Stomach (tissue), 19 donors: ENCODE measurements at places on chromosomes 5 and 9.

GRCh38 chr5:126919566-126919965, 110.8 kb downstream of the MARCHF3 start:
- H3K27me3 ChIP-seq: no peaks in the 10 kb centered on the region
- peaks cover 19% of the 10 kb centered on the region for H3K4me1 ChIP-seq
- DNase-seq: peak; percentile 24
- no peak overlapping the region for H3K27ac ChIP-seq
- no peak overlapping the region for H3K4me3 ChIP-seq

DNA sequence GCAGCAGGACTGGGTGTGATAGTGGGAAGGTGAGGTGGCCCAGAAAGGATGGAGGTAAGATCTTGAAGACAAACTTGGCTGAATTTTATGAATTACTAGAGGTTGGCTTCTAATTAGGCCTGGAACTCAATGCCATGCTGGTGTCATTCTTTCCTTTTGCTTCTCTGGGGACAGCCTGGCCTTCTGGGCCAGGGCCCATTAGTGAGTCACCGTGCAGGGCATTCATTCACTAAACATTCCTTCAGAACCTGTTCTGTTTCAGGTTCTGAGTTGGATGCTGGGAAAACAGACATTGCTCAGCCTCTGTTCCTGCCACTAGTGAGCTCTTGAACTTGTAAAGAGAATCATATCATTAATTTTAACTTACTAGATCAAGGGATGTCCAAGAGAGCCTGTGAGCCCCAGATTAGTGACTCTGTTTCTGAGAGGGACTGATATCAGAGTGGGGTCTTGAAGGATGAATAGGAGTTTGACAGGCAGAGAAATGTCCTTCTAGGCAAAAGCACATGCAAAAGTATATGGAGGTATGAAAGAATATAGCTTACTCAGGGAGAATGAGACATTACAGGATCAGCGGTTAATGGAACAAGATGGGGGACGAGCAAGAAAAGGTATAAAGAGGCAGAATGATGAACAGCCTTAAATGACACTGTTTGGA, 66.5 kb downstream of the LHX2 start:
- DNase-seq: no peak
- H3K4me3 ChIP-seq: no peak overlapping the region
- no peaks in the 10 kb centered on the region for H3K36me3 ChIP-seq
- H3K27me3 ChIP-seq: no peaks in the 10 kb centered on the region
- H3K27ac ChIP-seq: no peak overlapping the region

DNA sequence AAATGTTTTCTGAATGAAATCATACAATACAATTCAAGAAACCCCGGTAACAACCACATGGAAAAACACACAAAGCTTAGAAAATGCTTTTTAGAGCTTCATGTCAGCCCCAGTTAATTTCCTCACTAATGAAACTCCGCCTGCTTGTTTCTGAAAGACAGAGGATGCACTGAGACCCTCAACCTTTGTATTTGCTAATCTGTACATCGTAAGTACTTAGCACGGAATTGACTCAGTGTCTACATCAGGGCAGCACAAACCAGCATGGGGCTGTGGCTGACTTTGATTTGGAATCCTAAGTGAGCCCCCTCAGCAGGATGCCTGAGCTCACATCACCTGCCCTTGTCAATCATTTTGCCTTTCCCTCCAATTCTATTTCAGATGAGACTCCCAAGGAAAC, 499.1 kb upstream of the MPDZ start:
- no peaks in the 10 kb centered on the region for H3K36me3 ChIP-seq
- no peaks in the 10 kb centered on the region for H3K4me1 ChIP-seq
- peak; percentile 32 for DNase-seq
- no peak overlapping the region for H3K27ac ChIP-seq

GRCh38 chr9:82152181-82152580, 163.6 kb downstream of the SPATA31D1 start:
- no peak for DNase-seq
- no peaks in the 10 kb centered on the region for H3K27me3 ChIP-seq
- H3K4me1 ChIP-seq: no peaks in the 10 kb centered on the region
- H3K27ac ChIP-seq: no peak overlapping the region

DNA sequence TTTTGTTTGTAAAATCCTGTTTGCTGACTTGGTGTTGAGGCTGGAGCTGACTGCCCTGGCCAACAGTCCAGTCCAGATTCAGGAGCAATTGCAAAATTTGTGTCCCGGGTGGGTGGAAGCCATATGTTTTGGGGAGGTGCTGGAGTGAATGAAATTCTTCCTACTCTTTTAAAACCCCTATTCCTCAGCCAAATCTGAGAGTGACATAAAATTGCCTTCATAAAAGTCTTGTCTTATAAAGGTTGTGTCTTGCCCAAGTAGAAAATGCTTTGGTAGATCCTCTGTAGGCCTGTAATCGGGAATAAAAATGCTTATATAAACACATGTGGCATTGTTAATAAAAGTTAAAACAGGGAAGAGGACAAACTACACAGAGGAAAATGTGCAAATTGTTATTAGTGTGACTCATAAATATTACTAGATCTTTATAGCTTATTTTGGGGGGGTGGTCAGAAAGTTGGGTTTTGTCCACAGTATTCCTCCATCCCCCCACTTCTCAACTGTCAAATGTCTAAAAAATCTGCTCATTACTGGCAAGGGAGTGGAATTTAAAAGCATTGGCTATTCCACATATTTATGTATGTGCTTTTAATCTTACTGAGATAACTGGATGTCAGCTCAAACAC, 45.6 kb downstream of the NNT start:
- DNase-seq: no peak
- no peak overlapping the region for H3K4me3 ChIP-seq
- H3K27me3 ChIP-seq: no peaks in the 10 kb centered on the region
- no peaks in the 10 kb centered on the region for H3K4me1 ChIP-seq
- peaks cover 83% of the 10 kb centered on the region for H3K36me3 ChIP-seq

- H3K36me3 ChIP-seq: no peaks in the 10 kb centered on the region
- H3K4me1 ChIP-seq: no peaks in the 10 kb centered on the region
- no peak for DNase-seq
- H3K27me3 ChIP-seq: no peaks in the 10 kb centered on the region
Measured at GRCh38 chr9:105879181-105879580, 184.8 kb downstream of the TMEM38B start.

DNA sequence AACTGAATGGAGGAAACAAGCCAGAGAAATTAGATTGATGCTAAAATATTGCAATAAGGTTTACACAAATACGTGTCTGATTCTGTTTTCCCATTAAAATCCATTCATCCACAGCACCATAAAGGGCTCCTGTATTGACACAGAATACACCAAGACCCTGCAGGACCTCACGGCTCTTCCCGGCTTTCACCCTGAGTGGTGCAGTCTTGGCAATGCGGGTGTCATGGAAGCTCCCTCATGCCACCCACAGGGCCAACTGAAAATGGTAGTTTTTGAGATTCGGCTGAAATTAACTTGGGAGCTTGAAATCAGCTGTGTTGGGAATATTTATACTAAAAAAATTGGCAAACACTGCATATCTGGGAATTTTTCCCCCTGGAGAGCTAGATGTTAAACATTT, 17.3 kb upstream of the EXOC3 start:
- no peaks in the 10 kb centered on the region for H3K36me3 ChIP-seq
- DNase-seq: no peak
- H3K27ac ChIP-seq: no peak overlapping the region
- H3K4me3 ChIP-seq: no peak overlapping the region
- H3K4me1 ChIP-seq: no peaks in the 10 kb centered on the region

GRCh38 chr5:7250004-7250403, 145.9 kb upstream of the ADCY2 start:
- no peak overlapping the region for H3K27ac ChIP-seq
- no peaks in the 10 kb centered on the region for H3K27me3 ChIP-seq
- no peaks in the 10 kb centered on the region for H3K4me1 ChIP-seq
- no peak for DNase-seq
- no peak overlapping the region for H3K4me3 ChIP-seq

- no peaks in the 10 kb centered on the region for H3K4me1 ChIP-seq
- no peak overlapping the region for H3K27ac ChIP-seq
- no peak for DNase-seq
Measured at GRCh38 chr5:101788797-101789196, 507.3 kb downstream of the SLCO4C1 start.

DNA sequence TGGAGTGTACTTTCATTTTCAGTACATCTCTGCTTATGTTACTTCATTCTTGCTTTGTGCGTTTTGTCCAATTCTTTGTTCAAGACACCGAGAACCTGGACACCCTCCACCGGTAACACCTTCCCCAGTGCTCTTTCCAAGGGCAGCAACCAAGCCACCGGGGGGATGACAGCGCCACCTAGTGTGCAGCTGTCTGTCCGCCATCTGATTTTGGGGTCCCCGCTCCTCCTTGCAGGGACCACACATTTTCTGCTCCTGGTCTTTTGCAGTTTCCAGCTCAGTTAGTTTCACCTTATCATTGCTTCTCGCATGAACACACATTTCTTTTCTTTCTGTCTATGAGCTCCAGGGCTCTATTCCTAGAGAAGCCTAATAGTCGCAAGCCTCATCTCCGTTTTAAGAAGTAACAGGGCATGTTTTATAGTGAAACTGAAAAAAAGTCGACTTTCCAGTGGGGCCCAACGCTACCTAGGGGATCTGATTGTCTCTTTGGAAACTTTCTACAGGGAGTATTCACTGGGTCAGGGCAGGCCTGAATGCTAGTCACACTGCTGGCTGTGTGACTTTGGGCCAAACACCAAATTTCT, 152.1 kb downstream of the FSTL4 start:
- H3K4me3 ChIP-seq: no peak overlapping the region
- H3K27me3 ChIP-seq: no peaks in the 10 kb centered on the region
- no peak for DNase-seq

DNA sequence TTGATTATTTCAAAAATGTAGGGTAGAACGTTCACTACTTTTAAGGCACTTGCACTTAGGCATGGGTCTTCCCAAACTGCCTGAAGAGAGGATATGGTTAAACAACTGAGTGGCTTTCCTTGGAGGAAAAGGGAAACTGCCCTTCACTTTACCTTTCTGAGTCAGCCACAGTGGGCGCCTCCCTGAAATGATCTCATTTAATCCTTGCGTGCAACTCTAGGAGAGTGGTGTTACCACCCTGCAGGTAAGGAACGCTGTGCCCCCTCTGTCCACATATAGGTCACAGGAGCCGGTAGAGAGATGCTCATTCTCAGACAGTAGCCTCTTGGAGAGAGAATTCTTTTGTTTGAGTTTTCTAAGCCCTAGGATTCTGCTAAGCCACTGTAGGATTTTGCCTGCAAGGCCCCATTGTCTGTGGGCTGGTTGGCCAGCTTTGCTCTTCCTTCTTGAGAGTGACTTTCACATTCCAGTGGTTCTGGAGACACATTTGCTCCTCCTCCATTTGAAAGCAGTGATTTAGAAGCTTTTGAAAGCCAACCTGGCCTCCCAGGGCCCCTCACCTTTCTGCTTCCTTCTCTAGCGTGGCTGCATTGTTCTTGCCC, 110.3 kb upstream of the CTSL start:
- H3K36me3 ChIP-seq: peaks cover 4% of the 10 kb centered on the region
- peak overlapping the region; percentile 63 for H3K27ac ChIP-seq

DNA sequence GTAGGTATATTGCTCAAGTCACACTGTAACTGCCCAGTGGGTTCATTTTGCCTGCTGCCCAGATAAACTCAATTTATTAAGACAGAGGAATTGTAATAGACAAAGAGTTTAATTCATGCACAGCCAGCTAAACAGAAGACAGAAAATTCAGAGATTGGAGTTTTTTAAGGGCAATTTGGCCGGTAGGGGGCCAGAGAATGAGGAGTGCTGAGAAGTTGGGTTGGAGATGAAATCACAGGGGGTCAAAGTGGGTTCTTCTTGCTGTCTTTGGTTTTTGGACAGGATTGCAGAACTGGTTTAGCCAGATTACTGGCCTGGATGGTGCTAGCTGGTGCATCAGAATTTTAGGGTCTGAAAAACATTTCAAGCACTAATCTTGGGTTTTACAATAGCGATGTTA, 20.7 kb upstream of the IL33 start:
- no peaks in the 10 kb centered on the region for H3K36me3 ChIP-seq
- no peak for DNase-seq
- H3K27me3 ChIP-seq: no peaks in the 10 kb centered on the region
- H3K27ac ChIP-seq: no peak overlapping the region
- H3K4me1 ChIP-seq: no peaks in the 10 kb centered on the region

- DNase-seq: no peak
- H3K27me3 ChIP-seq: no peaks in the 10 kb centered on the region
- H3K36me3 ChIP-seq: no peaks in the 10 kb centered on the region
- H3K4me1 ChIP-seq: no peaks in the 10 kb centered on the region
- no peak overlapping the region for H3K4me3 ChIP-seq
- no peak overlapping the region for H3K27ac ChIP-seq
Measured at GRCh38 chr9:20642045-20642444, 19.7 kb upstream of the MLLT3 start.

- H3K36me3 ChIP-seq: peaks cover 20% of the 10 kb centered on the region
- H3K27me3 ChIP-seq: no peaks in the 10 kb centered on the region
- peak; percentile 93 for DNase-seq
- peak overlapping the region; percentile 82 for H3K27ac ChIP-seq
- peaks cover 99% of the 10 kb centered on the region for H3K4me1 ChIP-seq
Measured at GRCh38 chr9:95025213-95026147, 292.0 kb downstream of the FANCC start.

DNA sequence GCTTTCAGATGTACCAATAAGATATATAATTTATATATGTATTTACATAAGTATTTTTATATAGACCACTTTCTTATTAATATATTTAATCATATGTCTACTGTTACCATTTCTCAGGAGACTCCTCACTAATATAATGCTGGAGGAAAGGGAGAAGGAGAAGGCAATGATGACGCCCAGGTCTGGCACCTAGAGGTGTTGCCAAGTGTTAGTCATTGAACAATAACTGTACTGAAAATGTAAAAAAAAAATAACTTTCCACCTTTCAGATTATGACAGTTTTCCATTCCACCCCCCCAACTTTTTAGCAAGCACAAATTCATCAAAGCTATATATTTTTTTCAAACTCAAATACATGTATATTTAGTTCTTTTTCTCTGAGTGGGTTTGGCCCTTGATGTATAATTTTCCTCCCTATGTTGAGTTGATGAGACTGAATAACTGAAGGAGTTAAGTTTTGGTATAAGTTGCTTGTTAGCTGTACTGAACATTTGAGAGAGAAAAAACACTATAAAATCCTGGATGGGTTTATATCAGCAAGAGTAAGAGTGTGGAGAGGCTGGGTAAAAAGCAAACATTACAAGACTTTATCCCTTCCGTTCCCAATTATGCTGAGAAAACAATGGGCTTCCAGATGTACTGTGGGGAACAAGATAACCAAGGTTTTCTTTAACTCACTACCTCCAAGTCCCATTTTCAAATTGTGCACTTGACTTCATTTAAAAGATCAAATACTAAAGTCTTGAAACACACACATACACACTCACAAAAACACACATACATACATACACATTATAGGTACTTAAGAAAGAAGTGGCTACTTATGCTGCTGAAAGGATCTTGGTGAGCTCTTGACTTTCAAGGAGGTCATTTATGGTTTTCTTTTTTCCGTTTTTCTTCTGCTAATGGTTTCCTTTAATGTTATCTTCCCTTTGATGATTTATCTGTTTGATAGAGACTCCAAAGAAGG, 142.8 kb upstream of the IFNE start:
- H3K36me3 ChIP-seq: no peaks in the 10 kb centered on the region
- no peak overlapping the region for H3K27ac ChIP-seq
- no peaks in the 10 kb centered on the region for H3K4me1 ChIP-seq
- H3K27me3 ChIP-seq: no peaks in the 10 kb centered on the region
- no peak for DNase-seq
- H3K4me3 ChIP-seq: no peak overlapping the region

- DNase-seq: no peak
- no peaks in the 10 kb centered on the region for H3K36me3 ChIP-seq
- no peaks in the 10 kb centered on the region for H3K27me3 ChIP-seq
- no peak overlapping the region for H3K27ac ChIP-seq
Measured at GRCh38 chr5:98750693-98751092, 22.8 kb upstream of the RGMB start.

GRCh38 chr5:127409246-127409917, 108.1 kb upstream of the PRRC1 start:
- H3K36me3 ChIP-seq: no peaks in the 10 kb centered on the region
- no peak overlapping the region for H3K4me3 ChIP-seq
- DNase-seq: no peak
- no peak overlapping the region for H3K27ac ChIP-seq
- no peaks in the 10 kb centered on the region for H3K27me3 ChIP-seq
- H3K4me1 ChIP-seq: no peaks in the 10 kb centered on the region
